ENCODE measurements at places on chromosomes 7 and 10.

GRCh38 chr7:22348379-22348778 is 8.6 kb downstream of the RAPGEF5 start:
- no peak for DNase-seq

- DNase-seq: no peak
These were observed 35.9 kb downstream of the PHYHIPL start for GRCh38 chr10:59212301-59212798.

DNA sequence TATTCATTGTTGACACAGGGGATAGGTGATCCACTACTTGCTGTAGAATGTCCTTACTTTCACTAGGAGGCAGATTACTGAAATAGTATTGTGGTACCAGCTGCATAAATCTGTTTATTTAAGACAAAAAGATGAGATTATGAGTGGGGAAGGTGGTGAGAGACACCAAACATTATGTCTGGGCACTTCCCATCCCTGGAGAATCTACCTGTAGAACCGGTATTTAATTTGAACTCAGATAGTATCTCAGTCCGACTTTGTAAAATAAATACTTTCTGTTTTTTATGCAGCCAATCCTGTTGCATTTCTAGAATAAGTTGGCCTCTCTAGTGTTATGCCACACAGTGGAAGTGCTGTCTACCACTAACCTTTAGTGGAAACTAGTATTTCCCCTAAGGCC is 13.4 kb downstream of the BCCIP start:
- no peak for DNase-seq

GRCh38 chr10:100996678-100997359 is 2.8 kb upstream of the LZTS2 start:
- DNase-seq: no peak
